Hepatocyte (in vitro differentiated cells): ENCODE measurements at places on chromosomes 3 and 15. TPM values are rescaled to one million over a fixed set of nuclear protein-coding genes. Genes with fewer than 3 reads are reported as not detected.

GRCh38 chr3:85838921-85839320, 880.1 kb downstream of the CADM2 start:
- no peaks in the 10 kb centered on the region for H3K4me1 ChIP-seq
- H3K27ac ChIP-seq = no peak overlapping the region
- DNase-seq = no peak
- H3K4me3 ChIP-seq = no peak overlapping the region
- H3K27me3 ChIP-seq = no peaks in the 10 kb centered on the region
- H3K36me3 ChIP-seq = no peaks in the 10 kb centered on the region

DNA sequence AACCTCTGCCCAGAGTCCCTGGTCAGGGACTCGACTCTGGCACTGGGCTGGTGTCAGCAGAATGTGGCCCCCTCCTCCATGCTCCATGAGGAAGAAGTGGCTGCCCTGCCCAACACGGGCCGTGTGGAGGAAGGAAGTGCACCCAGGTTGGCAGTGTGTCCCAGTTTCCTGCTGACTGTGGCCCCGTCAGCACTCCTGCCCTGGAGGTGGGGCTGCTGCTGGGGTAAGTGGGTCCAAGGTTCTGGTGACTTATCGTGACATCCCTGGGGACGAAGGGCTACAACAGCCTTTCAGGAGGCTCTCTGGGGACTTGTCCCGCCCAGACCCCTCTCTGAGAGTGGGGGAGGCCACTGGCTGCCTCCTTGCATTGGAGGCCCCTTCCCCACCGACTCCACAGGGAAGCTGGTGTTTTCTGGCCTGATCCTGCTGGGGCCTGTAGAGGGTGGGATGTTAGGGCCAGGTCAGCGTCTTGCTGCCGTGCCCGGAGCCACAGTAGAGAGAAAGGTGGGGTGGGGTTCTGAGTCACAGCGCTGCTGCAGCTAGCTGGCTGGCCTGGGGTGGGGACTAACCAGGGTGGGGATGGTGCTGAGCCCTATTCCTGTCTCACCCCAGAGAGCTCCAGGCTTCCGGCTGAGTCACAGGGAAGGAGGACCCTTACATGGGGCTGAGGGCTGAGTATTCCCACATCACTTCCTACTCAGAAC, 10.5 kb downstream of the SEMA4B start:
- no peaks in the 10 kb centered on the region for H3K36me3 ChIP-seq
- H3K27ac ChIP-seq = peak overlapping the region; percentile 90
- H3K4me3 ChIP-seq = no peak overlapping the region
- peak; percentile 86 for DNase-seq

DNA sequence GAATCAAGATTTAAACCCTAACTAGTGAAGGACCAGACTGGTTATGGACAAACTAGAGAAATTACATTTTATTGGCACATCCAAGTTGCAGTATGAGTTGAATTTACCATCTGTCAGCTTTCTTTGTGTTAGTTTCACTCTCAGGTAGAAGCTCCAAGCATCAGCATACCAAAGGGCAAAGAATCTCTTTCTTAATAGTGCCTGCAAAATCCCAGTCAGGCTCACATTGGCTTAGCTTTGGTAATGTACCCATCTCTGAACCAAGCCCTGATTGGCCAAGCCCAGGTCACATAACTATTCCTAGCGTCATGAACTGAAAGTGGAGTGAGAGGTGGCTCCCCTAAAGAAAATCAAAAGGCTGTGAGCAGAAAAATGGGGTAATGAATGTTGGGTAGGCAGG, 66.9 kb downstream of the CCNL1 start:
- H3K36me3 ChIP-seq = no peaks in the 10 kb centered on the region
- H3K4me1 ChIP-seq = peaks cover 13% of the 10 kb centered on the region
- DNase-seq = no peak

DNA sequence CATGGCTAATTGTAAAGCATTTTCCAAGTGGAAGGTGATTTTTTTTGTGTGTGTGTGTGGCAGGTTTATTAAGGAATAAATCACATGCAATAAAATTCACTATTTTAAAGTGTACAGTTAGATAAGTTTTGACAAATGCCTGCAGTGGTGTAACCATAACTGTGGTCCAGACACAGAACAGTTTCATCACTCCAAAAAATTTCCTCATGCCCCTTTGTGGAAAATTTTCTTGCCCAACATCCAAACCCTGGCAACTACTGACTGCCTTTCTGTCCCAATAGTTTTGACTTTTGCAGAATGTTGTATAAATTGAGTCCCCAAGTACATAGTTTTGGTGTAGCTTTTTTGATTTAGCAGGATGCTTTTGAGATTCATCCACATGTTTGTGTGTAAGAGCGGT, 135.1 kb upstream of the KLHL25 start:
- no peaks in the 10 kb centered on the region for H3K4me1 ChIP-seq
- no peaks in the 10 kb centered on the region for H3K36me3 ChIP-seq
- H3K27me3 ChIP-seq = no peaks in the 10 kb centered on the region
- H3K27ac ChIP-seq = peak overlapping the region; percentile 7
- H3K4me3 ChIP-seq = no peak overlapping the region

GRCh38 chr3:102114264-102114979, 265.1 kb downstream of the NFKBIZ start:
- H3K36me3 ChIP-seq = no peaks in the 10 kb centered on the region
- DNase-seq = no peak

DNA sequence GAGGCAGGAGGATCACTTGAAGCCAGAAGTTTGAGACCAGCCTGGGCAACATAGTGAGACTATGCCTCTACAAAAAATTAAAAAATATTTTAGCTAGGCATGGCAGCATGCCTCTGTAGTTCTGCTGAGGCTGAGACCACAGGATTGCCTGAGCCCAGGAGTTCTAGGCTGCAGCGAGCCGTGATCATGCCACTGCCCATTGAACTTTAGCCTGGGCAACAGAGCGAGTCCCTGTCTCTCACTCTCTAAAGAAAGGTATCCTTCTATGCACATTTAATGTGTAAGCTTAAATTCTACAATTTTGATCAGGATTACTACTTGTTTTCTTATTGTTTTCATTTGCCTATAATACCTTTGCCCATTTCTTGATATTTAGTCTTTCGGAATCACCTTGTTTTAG, 26.8 kb downstream of the GALK2 start:
- DNase-seq = no peak
- H3K27ac ChIP-seq = no peak overlapping the region
- peaks cover 8% of the 10 kb centered on the region for H3K4me1 ChIP-seq
- H3K27me3 ChIP-seq = no peaks in the 10 kb centered on the region
- H3K36me3 ChIP-seq = no peaks in the 10 kb centered on the region

DNA sequence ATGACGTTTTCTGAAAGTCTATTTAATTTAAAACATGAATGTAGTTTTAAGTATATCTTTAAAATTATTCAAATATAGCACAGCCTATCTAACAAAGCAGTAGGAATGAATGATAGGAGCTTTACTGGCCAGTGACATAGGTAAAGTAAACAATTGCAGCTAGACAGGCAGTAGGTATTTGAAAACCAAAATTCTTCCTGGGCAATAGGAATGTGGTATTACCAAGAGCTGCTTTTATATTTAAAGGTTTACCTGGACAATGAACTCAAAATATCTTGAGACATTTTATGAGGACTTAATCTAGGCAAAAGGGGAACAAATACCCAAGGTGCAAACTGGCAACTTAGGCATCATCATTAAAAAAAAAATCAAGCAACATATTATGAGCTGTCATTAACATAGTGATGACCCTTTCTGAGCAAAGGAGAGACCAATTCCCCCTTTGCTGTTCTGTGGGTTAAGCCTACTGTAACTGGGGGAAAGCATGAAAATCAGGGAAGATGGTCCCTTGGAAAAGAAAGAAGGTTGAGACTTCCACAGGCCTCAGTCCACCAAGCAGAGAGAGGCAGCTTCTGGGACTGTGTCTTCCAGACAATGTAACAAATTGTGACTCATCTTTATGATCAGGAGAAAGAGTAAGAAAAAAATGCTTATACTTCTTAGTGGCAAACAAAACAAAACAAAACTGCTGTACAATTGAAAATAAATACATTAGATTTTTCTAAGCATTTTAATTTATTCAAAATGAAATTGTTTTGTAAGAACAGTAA, 12.9 kb downstream of the ISL2 start:
- DNase-seq = no peak
- no peaks in the 10 kb centered on the region for H3K36me3 ChIP-seq
- peaks cover 42% of the 10 kb centered on the region for H3K27me3 ChIP-seq
- H3K4me1 ChIP-seq = peaks cover 18% of the 10 kb centered on the region
- no peak overlapping the region for H3K4me3 ChIP-seq

- no peak overlapping the region for H3K27ac ChIP-seq
- no peak overlapping the region for H3K4me3 ChIP-seq
- peaks cover 10% of the 10 kb centered on the region for H3K4me1 ChIP-seq
- H3K36me3 ChIP-seq = no peaks in the 10 kb centered on the region
- no peak for DNase-seq
Measured at GRCh38 chr3:186361246-186361761, 730 bp downstream of the DGKG start.

- H3K4me3 ChIP-seq = no peak within 1 kb of the TSS
- peaks cover 41% of the 10 kb centered on the region for H3K27me3 ChIP-seq
- no peak within 1 kb of the TSS for H3K27ac ChIP-seq
- no peaks in the 10 kb centered on the region for H3K4me1 ChIP-seq
- peak; percentile 64 for DNase-seq
Measured at GRCh38 chr15:74826364-74826819, at the start of gene CPLX3. CPLX3 (plus strand) TSS chr15:74826627; CDS start chr15:74826704, 77 bp downstream.

DNA sequence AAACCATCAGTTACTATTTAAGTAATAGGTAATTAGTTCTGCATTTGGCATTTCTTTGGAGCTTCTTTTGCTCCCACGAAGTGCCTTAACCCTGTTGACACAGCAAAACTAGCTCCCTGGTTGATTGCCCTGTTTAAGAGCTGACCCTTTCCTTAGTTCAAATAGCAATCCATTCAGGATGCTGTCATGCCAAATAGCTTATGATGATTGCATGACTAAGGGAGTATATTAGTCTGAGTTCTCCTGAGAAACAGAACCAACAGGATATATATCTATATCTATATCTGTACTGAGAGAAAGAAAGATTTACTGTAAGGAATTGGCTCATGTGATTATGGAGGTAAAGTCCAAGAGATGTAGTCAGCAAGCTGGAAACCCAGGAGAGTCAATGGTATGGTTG, 50.3 kb upstream of the SPRED1 start:
- no peak overlapping the region for H3K4me3 ChIP-seq
- H3K27ac ChIP-seq = no peak overlapping the region
- H3K4me1 ChIP-seq = no peaks in the 10 kb centered on the region
- H3K27me3 ChIP-seq = no peaks in the 10 kb centered on the region
- DNase-seq = peak; percentile 19

- no peaks in the 10 kb centered on the region for H3K36me3 ChIP-seq
- H3K4me3 ChIP-seq = no peak overlapping the region
- H3K27me3 ChIP-seq = no peaks in the 10 kb centered on the region
- DNase-seq = no peak
Measured at GRCh38 chr15:58608711-58609110, 140.8 kb downstream of the ADAM10 start.

GRCh38 chr3:14768182-14768790, 50.5 kb upstream of the FGD5 start:
- H3K27ac ChIP-seq = no peak overlapping the region
- no peaks in the 10 kb centered on the region for H3K36me3 ChIP-seq
- no peaks in the 10 kb centered on the region for H3K27me3 ChIP-seq

DNA sequence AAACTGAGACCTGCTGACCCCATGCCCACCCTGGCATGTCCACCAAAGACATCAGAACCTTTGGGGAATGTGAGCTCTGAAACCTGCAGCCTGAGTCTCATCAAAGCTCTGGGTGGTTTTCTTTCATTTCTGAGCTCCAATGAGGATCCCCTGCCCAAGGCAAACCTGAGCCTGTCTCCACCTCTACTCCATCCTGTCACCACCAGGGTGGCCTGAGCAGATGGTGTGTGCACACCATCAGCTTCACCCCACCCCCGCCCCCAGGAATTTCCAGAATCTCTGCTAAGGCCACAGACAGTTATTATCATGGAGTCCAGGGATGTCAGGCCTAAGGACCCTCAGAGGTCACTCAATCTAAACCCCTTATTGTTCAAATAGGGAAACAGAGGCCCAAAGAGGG, 1.3 kb downstream of the XIRP1 start:
- no peaks in the 10 kb centered on the region for H3K36me3 ChIP-seq
- no peak overlapping the region for H3K4me3 ChIP-seq
- H3K4me1 ChIP-seq = no peaks in the 10 kb centered on the region
- no peak overlapping the region for H3K27ac ChIP-seq
- H3K27me3 ChIP-seq = no peaks in the 10 kb centered on the region

- no peaks in the 10 kb centered on the region for H3K27me3 ChIP-seq
- H3K27ac ChIP-seq = no peak overlapping the region
- no peaks in the 10 kb centered on the region for H3K4me1 ChIP-seq
Measured at GRCh38 chr3:138202945-138203701, 16.0 kb downstream of the ARMC8 start.

DNA sequence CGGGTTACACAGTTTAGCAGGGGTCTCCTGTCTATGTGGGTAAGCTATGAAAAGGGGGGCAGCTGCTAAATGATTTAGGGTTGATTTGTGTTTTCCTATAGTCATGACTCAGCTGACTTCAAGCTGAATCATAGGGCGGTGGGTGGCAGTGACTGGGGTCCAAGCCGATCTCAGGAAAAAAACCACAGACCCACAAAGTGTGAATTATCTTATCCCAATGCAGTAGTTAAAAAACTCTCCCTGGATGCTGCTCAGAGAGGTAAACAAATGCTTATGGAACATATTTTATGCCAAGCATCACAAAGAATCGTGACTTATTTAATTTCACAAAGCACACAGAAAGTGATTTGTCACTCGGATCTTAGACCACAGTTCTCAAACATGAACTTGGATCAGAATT, 18.4 kb upstream of the TOPAZ1 start:
- no peaks in the 10 kb centered on the region for H3K36me3 ChIP-seq
- H3K4me1 ChIP-seq = no peaks in the 10 kb centered on the region
- no peak overlapping the region for H3K27ac ChIP-seq
- DNase-seq = no peak
- no peaks in the 10 kb centered on the region for H3K27me3 ChIP-seq
- H3K4me3 ChIP-seq = no peak overlapping the region

DNA sequence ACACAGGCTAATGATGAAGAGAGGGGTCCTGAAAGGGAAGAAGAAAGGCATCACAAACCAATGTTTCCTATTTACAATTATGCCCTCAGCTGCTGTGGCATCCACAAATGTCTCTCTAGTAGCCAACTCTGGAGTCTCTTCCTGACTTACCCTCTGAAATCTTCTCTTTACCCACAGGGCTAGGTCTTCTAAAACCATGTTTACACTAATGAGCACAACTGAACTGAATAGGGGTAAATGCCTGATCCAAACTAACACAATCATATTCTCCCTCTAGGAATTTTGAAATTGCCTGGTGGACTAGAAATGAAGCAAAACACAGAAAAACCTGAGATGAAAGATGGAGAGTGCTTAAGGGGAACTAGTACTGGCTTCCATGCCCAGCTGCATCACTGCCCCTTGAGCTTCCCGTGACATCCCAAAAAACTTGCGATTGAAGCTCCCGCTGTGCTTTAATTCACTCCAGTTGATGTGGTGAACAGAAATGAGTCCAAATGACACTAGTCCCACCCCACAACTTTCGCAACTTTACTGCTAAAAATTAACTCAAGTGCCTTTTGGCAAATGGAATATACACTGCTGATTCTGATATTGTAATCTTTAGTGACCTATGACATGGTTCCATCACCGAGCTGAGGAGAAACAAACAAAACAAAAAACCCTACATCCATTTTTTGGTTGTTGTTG, 32.8 kb downstream of the CFAP20DC start:
- H3K4me3 ChIP-seq = no peak overlapping the region
- no peaks in the 10 kb centered on the region for H3K27me3 ChIP-seq
- no peak for DNase-seq
- no peaks in the 10 kb centered on the region for H3K36me3 ChIP-seq
- no peak overlapping the region for H3K27ac ChIP-seq
- H3K4me1 ChIP-seq = no peaks in the 10 kb centered on the region

Gene CLRN1
- not detected in 2 replicates for total RNA-seq

Gene NAALADL2
- 15.3 and 16.7 TPM in 2 replicates for total RNA-seq

Gene MORC1
- 5.6 and 6.7 TPM in 2 replicates for total RNA-seq

Gene AMT
- 19.0 and 26.5 TPM in 2 replicates for total RNA-seq

Gene CELSR3
- 1.6 and 1.8 TPM in 2 replicates for total RNA-seq
